ENCODE measurements at places on chromosomes 16 and 17. TPM values are rescaled to one million over a fixed set of nuclear protein-coding genes. Genes with fewer than 3 reads are reported as not detected.

GRCh38 chr17:2924211-2924610 lies 128.0 kb downstream of the RAP1GAP2 start:
- H3K4me3 ChIP-seq: no peak overlapping the region
- H3K27me3 ChIP-seq: no peaks in the 10 kb centered on the region
- H3K4me1 ChIP-seq: no peaks in the 10 kb centered on the region
- H3K36me3 ChIP-seq: no peaks in the 10 kb centered on the region

The TBC1D3H gene
- not detected for total RNA-seq

DNA sequence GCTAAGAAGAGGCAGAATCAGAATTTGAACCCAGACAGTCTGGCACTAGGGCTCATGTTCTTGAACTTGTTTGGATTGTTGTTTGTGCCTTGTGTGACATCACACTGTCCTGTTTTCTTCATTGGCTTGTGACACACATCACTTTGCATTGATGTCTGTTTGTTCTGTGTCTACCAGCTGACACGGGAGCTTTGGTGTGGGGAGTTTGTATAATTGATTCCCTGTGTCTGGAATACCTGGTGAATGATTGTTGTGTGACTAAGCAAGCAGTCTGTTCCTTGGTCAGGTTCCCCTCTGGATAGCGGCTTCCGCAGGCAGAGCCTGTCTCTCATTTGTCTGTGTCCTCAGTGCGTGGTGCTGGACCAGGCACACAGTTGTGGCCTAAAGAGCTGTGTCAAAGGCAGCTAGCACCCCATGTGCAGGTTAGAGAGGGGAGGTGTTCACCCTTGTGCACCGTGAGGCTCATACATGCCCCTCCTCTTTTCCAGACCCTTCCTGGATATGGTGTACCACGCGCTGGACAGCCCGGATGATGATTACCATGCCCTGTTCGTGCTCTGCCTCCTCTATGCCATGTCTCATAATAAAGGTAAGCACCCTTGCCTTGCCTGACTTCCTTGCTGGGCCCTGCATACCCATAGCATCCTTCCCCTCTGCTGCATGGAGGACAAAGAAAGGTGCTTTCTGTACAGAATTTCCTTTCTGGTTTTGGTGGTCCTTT lies 80.1 kb downstream of the CLEC16A start:
- H3K27ac ChIP-seq: no peak overlapping the region
- no peaks in the 10 kb centered on the region for H3K4me1 ChIP-seq
- peaks cover 13% of the 10 kb centered on the region for H3K36me3 ChIP-seq

The CAVIN1 gene
- total RNA-seq: not detected

The CD300C gene
- 0.58 TPM for total RNA-seq

- H3K4me1 ChIP-seq: no peaks in the 10 kb centered on the region
- DNase-seq: peak; percentile 10
- no peak overlapping the region for H3K27ac ChIP-seq
- H3K4me3 ChIP-seq: no peak overlapping the region
- no peaks in the 10 kb centered on the region for H3K36me3 ChIP-seq
- no peaks in the 10 kb centered on the region for H3K27me3 ChIP-seq
These were observed 5.4 kb downstream of the CD300LB start for GRCh38 chr17:74525781-74526288.

- H3K27ac ChIP-seq: no peak overlapping the region
- H3K27me3 ChIP-seq: no peaks in the 10 kb centered on the region
- H3K4me1 ChIP-seq: peaks cover 9% of the 10 kb centered on the region
- DNase-seq: peak; percentile 15
- no peak overlapping the region for H3K4me3 ChIP-seq
These were observed 31.9 kb downstream of the SLFN11 start for GRCh38 chr17:35341411-35341992.

- H3K27me3 ChIP-seq: no peaks in the 10 kb centered on the region
- H3K27ac ChIP-seq: peak within 1 kb of the TSS; percentile 67
- DNase-seq: peak; percentile 69
- H3K36me3 ChIP-seq: peaks cover 45% of the 10 kb centered on the region
These were observed at the start of gene MTMR4 for GRCh38 chr17:58513965-58514769. MTMR4 (minus strand) TSS chr17:58514638; CDS start chr17:58514407, 231 bp downstream.

DNA sequence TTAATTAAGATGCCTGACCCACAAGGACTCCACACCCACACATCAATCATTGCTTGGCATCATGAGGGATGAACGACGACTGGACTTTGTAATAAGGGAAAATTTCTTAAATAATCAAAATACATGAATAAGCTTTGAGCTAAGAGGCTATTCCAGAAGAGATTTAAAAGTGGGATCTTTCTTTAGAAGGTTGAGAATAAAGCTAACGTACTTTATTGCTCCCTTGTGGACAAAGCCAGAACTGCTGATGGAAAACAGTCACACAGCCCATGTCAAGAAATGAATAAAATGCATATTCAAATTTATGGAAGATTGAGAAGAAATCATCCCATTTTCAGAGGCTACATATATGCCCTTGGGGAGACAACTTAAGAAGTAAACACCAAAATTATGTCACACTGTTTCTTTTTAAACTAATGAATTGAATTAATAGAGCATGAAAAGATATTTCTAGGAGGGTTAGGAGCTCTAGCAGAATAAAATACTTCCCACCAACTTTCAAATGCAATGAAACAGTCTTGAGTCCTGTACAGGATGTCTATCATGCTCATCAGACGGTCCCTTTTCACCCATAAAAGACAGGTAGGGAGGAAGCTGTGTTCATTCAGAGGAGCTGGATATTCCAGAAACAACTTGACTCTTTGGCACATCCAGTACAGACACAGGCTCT lies 60.2 kb upstream of the PHOSPHO1 start:
- no peak overlapping the region for H3K4me3 ChIP-seq
- no peak for DNase-seq
- no peaks in the 10 kb centered on the region for H3K27me3 ChIP-seq
- no peaks in the 10 kb centered on the region for H3K4me1 ChIP-seq
- no peaks in the 10 kb centered on the region for H3K36me3 ChIP-seq
- no peak overlapping the region for H3K27ac ChIP-seq

DNA sequence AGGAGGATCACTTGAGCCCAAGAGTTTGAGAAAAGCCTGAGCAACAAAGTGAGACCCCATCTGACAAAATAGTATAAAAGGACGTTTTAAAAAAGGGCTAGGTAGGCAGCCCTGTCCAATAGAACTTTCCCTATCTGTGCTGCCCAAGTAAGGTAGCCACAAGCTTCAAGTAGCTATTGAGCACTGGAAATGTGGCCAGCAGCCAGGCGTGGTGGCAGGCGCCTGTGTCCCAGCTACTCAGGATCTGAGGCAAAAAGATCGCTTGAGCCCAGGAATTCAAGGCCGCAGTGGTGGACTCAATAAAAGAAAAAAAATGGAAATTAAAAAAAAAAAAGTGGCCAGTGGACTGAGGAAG lies 1.5 kb upstream of the NQO1 start:
- DNase-seq: no peak
- no peak overlapping the region for H3K4me3 ChIP-seq
- H3K4me1 ChIP-seq: peaks cover 18% of the 10 kb centered on the region
- no peak overlapping the region for H3K27ac ChIP-seq
- H3K27me3 ChIP-seq: no peaks in the 10 kb centered on the region

DNA sequence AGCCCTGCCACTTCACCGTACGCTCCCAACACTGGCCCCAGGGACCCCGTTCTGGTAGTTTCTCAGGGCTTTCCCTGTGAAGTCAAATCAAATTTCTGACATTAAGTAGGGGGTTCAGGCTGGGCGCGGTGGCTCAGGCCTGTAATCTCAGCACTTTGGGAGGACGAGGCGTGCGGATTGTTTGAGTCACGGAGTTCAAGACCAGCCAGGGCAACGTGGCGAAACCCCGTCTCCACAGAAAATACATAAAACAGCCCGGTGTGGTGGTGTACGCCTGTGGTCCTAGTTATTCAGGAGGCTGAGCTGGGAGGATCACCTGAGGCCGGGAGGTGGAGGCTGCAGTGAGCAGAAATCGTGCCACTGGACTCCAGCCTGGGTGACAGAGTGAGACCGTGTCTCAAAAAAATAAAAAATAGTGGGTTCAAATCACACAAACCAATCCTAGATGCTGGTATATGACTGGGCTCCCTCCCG lies 632 bp downstream of the CYBC1 start:
- peak overlapping the region; percentile 86 for H3K27ac ChIP-seq
- no peaks in the 10 kb centered on the region for H3K27me3 ChIP-seq
- H3K4me1 ChIP-seq: peaks cover 14% of the 10 kb centered on the region
- peak overlapping the region; percentile 92 for H3K4me3 ChIP-seq
- H3K36me3 ChIP-seq: no peaks in the 10 kb centered on the region

GRCh38 chr17:57672971-57673370 lies 72.1 kb downstream of the CCDC182 start:
- no peak overlapping the region for H3K27ac ChIP-seq
- no peak overlapping the region for H3K4me3 ChIP-seq
- no peaks in the 10 kb centered on the region for H3K36me3 ChIP-seq
- peaks cover 29% of the 10 kb centered on the region for H3K4me1 ChIP-seq

The RBBP6 gene
- 137 TPM for total RNA-seq
